ENCODE measurements at places on chromosomes 4 and X.

DNA sequence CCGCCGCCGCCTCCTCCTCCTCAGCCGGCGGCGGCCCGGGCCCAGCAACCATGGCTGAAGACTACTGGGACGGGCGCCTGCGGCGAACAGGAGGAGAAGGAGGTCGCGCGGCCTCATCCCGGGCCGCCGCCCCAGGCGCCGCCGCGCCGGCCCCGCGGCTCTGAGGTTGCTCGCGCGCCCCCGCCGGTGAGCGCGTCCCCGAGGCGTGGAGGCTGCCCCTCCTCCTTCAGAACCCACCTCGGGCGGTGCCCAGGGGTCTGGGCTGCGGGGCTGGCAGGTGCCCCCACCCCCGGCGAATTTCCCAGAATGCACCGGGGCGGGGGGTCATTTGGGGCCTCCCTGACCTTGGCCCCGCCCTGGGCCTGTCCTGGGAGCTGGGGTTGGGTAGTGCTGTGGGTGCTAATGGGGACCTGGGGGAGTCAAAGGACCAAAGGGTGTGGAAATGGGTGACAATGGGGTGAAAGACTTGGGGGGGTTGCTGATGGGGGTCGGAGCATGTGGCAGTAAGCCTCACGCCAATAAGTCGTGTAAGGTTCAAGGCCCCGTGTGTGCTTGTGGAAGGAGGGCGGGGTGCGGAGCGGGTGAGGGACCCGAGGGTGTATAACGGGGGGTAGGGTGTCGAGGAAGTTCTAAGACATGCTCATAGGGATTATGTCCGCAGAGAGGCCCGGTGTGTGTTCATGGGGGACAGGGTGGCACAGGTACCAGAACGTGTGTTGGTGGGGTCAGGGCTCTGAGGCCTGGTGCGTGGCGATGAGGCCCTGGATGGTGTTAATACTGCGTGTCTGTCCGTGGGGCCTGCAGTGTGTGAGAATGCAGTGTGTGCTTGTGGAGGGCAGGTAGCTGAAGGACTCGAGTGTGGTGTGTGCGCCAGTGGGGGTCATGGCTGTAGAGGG is 687 bp downstream of the CDK16 start:
- DNase-seq, result peak; percentile 49

DNA sequence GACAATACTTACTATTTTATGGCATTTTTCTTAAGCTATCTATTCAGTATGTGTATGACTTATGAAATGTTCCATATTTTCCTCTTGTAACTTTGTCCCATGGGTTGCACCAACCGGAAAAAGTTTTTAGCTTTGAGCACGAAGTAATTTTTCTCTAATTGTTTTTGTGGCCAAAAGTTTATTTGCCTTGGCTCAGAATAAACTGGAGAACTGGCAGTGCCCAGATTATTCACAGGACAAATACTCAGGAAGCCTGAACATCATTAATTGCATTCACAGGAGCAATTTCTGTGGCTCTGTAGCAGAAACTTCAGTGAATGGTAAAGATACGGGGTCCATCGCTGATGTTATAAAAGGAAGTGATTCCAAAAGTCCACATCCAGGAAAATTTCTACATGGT is 184.5 kb downstream of the ARHGAP10 start:
- DNase-seq, result no peak

GRCh38 chr4:147682755-147683154 is 1.2 kb downstream of the PRMT9 start:
- DNase-seq, result no peak

DNA sequence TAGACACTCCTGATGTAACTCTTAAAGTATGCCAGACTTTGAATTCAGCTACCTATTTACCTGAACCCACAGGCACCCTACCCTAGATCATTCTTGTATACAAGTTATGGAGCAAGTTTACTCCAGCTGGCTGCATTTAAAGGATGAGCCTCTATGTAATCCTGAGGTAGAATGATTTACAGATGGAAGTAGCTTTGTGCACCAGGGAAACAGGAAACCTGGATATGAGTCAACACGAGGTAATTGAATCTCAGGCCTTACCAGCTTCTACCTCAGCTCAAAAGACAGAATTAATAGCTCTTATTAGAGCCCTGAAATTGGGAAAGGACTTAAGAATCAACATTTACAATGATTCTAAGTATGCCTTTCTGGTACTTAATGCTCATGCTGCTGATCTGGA is 119.8 kb downstream of the AGTR2 start:
- DNase-seq, result no peak

GRCh38 chrX:132651421-132652086 is 162.7 kb upstream of the MBNL3 start:
- no peak for DNase-seq

- peak; percentile 28 for DNase-seq
Measured at GRCh38 chr4:143358923-143359643, 22.4 kb downstream of the GAB1 start.

GRCh38 chrX:31555506-31555905 is 483.7 kb upstream of the FTHL17 start:
- no peak for DNase-seq

GRCh38 chr4:77600521-77601451 is 4.8 kb upstream of the CXCL13 start:
- DNase-seq, result peak; percentile 36

DNA sequence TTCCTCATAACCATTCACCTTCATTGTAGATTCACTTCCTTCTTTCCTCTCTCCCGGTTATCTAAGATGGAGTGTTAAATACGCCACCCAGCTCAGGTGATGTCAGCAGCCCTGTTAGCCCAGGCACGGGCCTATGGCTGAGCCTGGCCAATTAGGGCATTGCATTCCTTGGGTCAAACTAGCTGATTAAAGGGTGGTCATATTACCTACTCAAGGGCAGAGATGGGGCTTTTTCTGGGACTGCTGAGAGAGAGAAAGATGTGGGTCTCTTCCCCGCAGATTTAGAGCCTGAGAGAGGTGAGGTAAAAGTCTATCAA is 39.9 kb upstream of the AFAP1 start:
- DNase-seq, result no peak

- DNase-seq, result no peak
Measured at GRCh38 chr4:142130666-142131065, 494.3 kb downstream of the IL15 start.

GRCh38 chr4:169723207-169723965 is 34.4 kb downstream of the HPF1 start:
- no peak for DNase-seq

DNA sequence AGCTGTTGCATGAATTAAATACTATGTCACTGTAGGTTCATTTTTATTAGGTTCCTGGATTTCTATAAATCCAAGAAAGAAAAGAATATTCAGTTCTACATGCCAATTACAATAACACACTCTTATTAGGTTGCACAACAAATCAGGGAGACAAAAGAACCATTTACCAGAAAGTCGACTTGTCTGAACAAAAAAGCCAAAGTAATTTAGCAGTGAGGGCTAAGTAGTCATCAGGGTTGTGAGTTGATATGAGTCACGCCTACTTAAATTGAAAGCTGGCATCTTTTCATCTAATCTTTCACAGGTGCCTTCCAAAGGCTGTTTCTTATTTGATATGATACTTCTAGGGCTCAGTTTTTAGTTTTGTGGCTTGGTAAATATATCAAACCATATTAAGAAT is 25.4 kb upstream of the GNRHR start:
- DNase-seq, result no peak

- DNase-seq, result no peak
Measured at GRCh38 chrX:12352922-12353321, 214.6 kb downstream of the FRMPD4 start.

DNA sequence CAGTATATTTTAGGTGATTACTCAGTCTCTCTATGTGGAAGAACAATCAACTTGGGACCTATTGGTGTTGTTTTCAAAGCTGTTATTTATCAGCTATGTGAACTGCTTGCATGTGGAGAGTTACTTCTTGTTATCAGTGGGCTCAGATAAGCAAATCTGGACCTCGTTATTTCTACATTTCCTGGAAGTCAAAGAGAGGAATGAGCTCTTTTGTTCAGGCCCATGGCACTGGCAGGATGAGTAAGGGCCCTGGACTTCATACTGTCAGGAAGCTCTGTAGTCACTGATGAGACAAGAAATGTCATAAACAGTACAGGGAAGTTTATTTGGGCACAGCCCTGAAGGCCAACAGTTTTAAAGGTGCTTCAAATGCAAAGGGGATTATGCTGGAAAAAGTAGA is 760.6 kb upstream of the EPHA5 start:
- DNase-seq, result no peak
